CD4-positive, alpha-beta T cell treated with Interleukin-4 for 4 hours (primary cell): ENCODE measurements at places on chromosomes 12 and 14.

DNA sequence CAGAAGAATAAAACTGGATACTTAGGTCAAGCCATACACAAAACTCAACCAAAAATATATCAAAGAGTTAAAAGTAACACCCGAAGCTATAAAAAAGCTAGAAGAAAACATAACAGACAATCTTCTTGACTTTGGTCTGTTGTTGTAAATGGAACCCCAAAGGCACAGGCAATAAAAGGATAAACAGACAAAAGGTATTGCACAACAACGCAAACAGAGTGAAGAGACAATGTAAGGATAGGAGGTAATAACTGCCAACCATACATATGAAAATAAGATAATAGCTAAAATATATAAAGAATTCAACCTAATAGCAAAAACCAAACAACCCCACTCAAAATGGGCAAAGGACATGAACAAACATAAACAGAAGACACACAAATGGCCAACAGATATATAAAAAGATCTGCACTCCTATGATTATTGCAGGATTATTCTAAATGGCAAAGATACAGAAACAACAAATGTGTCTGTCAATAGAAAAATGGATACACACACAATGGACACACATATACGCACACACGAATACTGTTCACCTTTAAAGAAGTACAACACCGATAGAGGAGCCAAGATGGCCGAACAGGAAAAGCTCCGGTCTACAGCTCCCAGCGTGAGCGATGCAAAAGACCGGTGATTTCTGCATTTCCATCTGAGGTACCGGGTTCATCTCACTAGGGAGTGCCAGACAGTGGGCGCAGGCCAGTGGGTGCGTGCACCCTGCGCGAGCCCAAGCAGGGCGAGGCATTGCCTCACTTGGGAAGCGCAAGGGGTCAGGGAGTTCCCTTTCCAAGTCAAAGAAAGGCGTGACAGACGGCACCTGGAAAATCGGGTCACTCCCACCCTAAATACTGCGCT lies 1137.1 kb downstream of the FSCB start:
- no peak for DNase-seq

GRCh38 chr12:89965993-89966392 lies 257.4 kb upstream of the ATP2B1 start:
- DNase-seq, result no peak

GRCh38 chr12:132458441-132458840 lies 31.5 kb upstream of the FBRSL1 start:
- DNase-seq, result no peak

DNA sequence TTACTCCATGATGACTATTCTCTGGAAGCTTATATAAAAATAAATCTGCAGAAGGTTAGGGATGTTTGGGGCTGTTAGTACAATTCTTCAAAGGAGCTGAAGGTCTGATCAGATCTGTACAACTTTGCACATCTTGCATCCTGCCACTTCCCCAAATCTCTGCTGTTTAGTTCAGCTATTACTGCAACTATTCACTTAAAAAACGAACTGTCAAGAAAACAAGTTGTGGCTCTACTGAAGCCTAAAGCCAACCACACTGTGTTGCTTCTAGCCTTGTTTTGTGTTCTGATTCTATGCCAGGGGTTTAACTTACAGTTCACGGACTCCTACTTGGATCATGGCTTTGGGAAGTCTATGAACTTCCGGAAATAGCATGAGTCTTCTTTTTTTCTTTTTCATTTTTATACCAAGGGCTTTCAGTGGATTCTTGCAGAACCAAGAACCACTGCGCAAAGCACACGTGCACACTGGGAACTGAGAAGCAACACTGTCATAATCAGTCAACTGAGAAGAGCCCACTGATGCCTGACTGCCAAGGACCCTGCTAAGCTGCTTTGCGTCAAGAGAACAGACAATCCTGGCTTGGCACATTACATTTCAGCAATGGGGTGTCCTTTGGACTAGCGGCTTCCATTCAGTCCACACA lies 66.3 kb upstream of the EEA1 start:
- DNase-seq, result no peak

- no peak for DNase-seq
Observed at GRCh38 chr12:101475751-101476305, 692 bp downstream of the SPIC start.

DNA sequence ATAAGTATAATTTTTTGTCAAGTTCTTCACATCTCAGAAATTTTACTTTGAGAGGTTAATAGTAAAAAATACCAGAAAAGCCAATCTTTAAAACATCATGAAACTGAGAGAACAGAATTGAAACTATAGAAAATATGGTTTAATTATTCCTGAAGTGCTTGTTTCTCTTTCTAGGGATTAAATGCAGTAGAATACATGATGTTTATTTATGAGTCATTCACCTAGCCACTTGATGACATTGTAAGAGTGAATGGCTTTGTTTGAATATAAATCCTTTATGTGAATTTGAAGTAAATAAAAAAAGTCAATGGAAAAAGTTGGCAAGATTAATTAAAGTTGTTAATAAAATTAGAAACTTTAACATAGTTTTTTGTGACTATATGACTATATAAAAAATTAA lies 48.4 kb downstream of the KTN1 start:
- DNase-seq, result no peak
